ENCODE measurements at places on chromosomes 5 and 9.

DNA sequence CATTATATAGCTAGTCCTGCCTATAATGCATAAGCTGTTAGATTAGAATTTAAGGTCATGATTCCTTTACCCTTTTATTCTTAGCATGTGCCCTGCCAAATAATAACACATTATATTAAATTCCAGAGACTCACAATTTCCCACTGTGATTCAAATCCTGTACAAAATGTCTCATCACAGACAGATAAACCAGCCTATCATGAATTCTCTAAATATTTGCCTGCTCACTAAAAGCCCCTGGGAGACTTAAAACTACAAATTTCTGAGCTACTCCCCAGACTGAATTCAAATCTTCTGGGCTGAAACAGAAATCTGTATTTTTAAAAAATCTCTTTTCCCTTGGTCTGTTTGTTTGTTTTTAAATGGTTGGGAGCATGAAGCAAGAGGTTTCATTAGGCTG is 32.7 kb downstream of the GAPT start:
- DNase-seq = no peak

DNA sequence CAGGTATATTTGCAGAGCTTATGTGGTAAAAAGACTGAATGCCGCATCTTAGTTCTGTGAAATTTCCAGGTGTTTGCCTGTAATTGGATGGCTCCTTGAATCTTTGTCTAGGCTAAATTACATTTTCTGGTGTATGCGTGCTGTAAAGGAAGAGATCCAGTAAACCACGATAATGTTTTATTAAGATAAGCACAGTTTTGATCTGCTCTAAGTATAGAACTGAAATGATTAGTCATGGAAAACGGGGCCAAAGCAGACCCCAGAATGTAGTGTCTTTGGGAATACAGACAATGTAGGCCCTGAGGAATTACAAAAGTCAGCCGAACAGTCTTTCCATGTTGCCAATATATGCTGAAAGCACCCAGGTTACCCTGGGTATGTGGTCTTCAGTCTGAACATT is 257.3 kb downstream of the FANCC start:
- no peak for DNase-seq

DNA sequence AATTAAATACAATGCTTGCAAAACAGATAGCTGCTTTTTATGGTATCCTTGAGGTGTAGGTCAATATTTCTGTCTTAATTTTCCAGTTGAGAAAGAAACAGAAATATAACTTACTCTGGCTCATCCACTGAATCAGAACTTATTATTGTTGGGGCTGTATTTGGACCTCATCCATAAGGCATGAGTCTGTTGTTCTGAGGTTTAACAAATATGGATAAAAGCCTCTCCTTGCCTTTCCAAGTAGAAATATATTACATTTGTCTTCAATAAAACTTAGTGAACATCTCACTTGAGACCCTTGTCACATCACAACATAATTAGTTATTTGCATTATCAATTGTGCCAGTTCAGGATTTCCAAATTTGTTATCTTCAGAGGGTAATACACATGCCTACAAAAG is 525.8 kb downstream of the AGTPBP1 start:
- DNase-seq = no peak

- DNase-seq = no peak
These were observed 81.5 kb upstream of the GRHPR start for GRCh38 chr9:37340961-37341360.

GRCh38 chr9:72292256-72292682 is 72.7 kb downstream of the ZFAND5 start:
- DNase-seq = peak; percentile 47

DNA sequence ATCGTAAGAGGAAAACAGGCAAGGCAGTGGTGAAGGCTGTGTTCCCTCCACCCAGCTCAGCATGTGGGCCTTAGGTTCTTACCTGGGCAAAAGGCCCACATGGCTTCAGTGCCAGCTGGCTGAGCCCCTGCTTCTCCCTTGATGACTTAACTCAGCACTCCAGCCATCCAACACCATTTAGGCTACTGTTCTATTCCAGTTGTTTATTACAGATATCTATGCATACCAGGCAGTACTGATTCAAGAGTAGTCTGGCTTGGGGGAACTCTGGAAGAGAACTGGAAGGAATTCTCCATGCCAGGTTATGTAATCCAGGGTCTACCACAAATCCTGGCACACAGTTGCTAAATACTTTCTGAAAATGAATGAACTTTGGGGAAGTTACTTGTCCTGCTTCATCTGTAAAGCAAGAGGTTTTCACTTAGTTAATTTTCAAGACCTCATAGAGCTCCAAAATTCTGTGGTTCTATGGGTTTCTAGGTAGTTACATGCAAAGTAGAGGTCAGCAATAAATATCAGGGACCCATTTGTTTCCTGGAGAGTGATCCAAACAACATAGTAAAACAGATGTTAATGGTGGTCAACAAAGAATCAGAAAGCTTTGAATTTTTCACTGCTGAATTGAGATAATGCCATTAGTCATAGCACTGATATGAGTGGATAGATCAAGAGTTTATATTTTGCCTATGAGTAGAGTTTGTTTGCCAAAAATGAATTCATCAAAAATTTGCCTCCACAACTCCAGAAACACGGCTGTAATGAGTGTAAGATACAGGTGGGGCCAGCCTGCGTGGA is 88.2 kb upstream of the OSMR start:
- no peak for DNase-seq

DNA sequence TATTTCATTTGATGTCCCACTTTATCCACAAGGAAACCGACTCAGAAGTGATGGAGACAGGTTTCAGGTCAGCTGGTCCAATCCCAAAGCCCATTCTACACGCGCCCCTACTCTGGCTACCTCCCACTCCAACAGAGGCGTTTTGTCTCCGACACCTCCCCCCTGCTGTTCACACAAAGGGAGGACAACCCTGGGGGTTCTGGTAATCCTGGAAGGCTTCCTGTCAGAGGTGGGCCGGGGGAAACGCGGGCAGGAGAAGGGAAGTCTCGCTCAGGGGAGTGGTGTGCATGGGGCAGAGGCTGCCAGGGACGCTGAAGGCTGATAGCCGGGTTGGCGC is 39.7 kb upstream of the GABRP start:
- DNase-seq = no peak

DNA sequence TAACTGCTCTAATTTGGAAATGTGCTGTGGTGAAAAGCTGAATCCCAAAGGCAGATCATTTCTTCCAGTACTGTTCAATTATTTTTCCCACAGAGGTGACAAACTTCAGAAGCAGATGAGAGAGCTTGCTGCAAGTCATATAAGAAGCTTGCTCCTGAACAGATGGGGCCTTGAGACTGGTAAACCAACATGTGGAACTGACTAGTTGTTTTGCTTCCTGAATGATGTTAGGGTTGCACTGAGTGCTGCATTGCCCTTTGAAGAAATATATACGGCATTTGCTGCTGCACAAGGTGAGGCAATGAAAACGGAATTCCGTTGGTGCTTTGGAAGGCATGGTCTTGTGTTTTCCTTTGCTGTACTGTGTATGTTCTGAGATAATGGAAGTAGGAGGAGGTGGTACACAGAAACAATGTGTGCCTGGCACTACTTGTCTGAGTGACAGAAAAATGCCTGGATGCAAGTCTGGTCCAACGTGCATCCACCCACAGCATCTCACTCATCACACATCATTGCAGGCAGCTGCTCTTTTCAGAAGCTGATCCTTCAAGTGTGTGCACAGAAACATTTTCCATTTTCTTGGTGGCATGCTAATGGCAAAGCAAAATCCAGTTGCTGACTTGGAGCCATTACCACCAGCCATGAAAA is 76.9 kb downstream of the ANKH start:
- DNase-seq = no peak

- peak; percentile 75 for DNase-seq
These were observed 5.2 kb downstream of the SURF4 start for GRCh38 chr9:133370685-133371084.

DNA sequence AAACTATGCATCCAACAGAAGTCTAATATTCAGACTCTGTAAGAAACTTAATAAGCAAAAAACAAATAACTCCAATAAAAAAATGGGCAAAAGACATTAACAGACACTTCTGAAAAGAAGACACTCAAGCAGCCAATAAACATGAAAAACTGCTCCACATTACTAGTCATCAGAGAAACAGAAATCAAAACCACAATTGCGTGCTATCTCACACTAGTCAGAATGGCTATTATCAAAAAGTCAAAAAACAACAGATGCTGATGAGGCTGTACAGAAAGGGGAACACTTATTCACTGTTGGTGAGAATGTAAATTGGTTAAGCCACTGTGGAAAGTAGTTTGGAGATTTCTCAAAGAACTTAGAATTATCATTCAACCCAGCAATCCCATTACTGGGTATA is 101.2 kb upstream of the TRIM32 start:
- DNase-seq = no peak

DNA sequence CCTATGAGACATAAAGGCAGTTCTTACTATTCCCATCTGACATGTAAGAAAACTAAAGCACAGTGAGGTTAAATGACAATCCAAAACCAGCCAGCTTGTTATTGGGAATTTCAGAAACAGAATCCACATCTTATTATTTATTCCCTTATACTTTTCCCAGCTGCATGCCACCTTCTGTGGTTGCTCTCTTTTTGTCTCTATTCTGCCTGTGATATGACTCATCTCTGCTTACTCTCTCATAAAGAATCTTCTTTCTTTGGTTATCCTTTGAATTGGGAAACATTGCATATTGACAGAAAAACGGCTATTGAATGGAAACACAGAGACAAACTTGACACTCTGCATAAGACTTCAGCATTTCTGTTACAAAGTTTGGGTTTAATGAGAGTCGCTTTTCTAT is 183.2 kb downstream of the TLR4 start:
- no peak for DNase-seq

DNA sequence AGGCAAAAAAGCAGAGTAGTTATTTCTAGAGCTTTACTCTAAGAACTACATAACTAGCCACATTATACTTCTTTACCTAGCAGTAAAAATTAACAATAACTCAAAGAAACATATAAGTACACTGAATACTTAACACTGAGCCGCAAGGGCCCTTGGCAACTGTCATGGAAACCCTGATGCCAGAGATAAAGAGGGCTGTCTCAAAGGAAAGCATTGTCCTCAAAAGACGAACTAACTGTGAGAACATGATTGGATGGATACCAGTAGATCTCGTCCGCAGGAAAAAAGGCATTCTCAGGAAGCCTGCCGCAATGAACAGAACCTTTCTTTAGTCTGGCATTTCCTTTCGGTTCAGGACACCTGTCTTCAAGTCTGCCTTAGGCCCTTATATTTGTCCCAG is 379.0 kb upstream of the SLC30A5 start:
- DNase-seq = no peak

Data from activated CD4-positive, alpha-beta T cell treated with anti-CD3 and anti-CD28 coated beads, Interleukin-10, Interleukin-2, amounts not matched to agents 100 ng/mL and 50 ng/mL, durations not matched to agents 16 hours and 8 hours (primary cell).